GM12892 (cell line): ENCODE measurements at places on chromosomes 7 and 10.

GRCh38 chr10:119491966-119492757 lies 50.4 kb downstream of the RGS10 start:
- DNase-seq = no peak

GRCh38 chr10:88974012-88974411 lies 16.6 kb upstream of the FAS start:
- DNase-seq = no peak

DNA sequence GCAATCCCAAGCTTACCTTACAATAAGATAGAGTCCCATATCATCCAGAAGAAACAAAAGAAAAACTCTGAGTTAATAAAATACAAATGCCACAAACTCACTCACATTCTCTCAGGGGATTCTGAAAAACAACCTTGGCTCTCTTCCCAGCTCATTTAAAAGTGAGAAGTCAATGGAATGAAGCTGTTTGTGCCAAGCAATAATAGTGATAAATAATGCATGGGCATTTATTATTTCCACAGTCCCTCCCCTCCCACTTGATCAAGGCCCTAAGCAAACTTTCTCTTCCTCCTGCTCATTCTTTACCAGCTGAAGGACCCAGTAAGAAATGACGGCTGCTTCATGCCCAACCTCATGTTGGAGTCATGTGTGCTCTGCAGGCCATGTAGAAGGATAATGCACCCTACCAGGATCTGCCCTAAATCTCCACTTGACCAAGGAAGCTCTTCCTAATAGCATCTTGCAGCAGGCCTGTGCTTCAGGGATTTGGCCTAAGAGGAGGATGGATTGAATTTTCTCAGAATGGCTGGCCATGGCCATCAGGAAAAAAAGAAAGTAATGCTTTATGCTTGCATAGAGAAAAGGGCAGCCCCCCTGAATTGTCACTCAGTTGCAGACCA lies 451.3 kb downstream of the GPAM start:
- DNase-seq = no peak

GRCh38 chr10:76644476-76644875 lies 993.1 kb downstream of the KCNMA1 start:
- no peak for DNase-seq

GRCh38 chr7:142142702-142143101 lies 31.2 kb downstream of the MGAM2 start:
- DNase-seq = no peak

DNA sequence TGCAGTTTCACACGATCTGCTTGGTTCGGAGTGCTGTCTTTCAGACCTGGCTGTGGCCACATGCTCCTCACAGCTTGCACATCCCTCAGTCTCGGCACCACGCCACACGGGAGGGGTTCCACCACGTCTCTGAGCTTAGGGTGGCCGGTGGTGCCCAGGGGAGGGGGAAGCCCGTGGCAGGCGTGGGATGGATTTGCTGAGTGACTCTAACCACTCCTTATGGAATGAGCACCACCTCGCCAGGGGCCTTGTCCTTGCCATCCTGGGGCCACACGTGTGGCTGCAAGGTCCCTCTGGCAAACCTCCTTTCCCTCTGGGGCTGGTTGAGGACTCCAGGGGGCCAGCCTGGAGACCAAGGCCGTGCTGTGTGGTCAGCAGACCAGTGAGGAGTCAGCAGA lies 29.1 kb upstream of the FAM20C start:
- DNase-seq = no peak
